ENCODE measurements at places on chromosomes 13 and 19. TPM values are rescaled to one million over a fixed set of nuclear protein-coding genes. Genes with fewer than 3 reads are reported as not detected.
A peak's percentile ranks its signal among the peaks of the same experiment; 100 is the strongest.

Gene ODAD3
- total RNA-seq, result 0.59 TPM

Gene IGFL2
- total RNA-seq, result 1.8 TPM

Gene ZNF763
- 1.4 TPM for total RNA-seq

Gene LILRA5
- 0.93 TPM for total RNA-seq

Gene F7
- total RNA-seq, result not detected

Gene ZNF607
- total RNA-seq, result 3.7 TPM

Gene CCDC8
- 34.6 TPM for total RNA-seq

Gene ZNF682
- total RNA-seq, result 1.4 TPM

Gene TLE6
- total RNA-seq, result 5.2 TPM

Gene TLE2
- total RNA-seq, result 41.2 TPM

Gene SPRYD7
- total RNA-seq, result 6.1 TPM

DNA sequence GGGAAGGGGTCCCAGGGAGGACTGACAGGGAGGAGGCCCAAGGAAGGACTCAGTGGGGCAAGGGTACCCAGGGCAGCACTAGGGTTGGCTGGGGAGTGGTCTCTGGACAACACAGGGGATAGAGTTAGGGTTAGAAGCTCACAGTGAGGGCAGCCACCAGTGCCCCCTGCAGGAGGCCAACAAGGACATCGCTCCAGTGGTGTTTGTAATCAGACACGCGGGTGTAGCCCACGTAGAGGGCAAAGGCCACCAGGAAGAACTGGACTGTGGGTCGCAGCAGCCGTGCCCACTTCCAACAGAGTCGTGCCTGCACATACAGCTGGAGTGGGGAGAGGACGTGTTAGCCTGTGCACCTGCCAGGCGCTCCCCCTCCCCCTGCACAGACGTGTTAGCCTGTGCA, 9.2 kb downstream of the PLPP2 start:
- no peak overlapping the region for H3K27ac ChIP-seq
- no peaks in the 10 kb centered on the region for H3K27me3 ChIP-seq
- DNase-seq, result peak; percentile 42
- H3K4me3 ChIP-seq, result no peak overlapping the region

DNA sequence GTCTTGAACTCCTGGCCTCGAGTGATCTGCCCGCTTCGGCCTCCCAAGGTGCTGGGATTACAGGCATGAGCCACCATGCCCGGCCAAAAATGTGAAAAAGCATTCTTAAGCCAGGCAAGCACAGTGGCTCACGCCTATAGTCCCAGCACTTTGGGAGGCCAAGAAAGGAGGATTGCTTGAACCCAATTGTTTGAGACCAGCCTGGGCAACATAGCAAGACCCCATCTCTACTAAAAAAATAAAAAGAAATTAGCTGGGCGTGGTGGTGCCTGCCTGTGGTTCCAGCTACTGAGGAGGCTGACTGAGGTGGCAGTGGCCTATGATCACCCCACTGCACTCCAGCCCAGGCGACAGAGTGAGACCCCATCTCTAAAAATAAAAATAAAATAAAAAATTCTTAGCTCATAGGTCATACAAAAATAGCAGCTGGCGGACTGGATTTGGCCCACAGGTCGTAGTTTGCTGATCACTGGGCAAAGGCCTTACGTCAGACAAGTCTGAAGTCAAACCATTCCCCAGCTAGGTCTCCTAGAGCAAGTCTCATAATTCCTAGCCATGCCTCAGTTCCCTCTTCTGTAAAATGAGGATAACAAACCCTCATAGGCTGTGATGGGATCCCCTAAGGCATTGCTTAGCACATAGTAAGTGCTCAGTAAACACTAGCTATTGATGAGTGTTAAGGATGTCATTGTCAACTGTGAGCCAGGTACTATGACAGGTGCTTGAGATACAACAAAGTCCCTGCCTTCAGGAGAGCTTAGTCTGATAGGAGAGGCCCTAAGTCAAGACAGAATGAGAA, 36.0 kb downstream of the INSR start:
- H3K4me1 ChIP-seq, result no peaks in the 10 kb centered on the region
- DNase-seq, result no peak
- H3K36me3 ChIP-seq, result no peaks in the 10 kb centered on the region
- no peaks in the 10 kb centered on the region for H3K27me3 ChIP-seq

- DNase-seq, result no peak
- H3K4me3 ChIP-seq, result no peak overlapping the region
- H3K4me1 ChIP-seq, result no peaks in the 10 kb centered on the region
- no peaks in the 10 kb centered on the region for H3K27me3 ChIP-seq
- no peaks in the 10 kb centered on the region for H3K36me3 ChIP-seq
Measured at GRCh38 chr19:43804432-43804831, 2.2 kb upstream of the LYPD5 start.

GRCh38 chr13:95335667-95336066, 34.4 kb upstream of the ABCC4 start:
- H3K36me3 ChIP-seq, result no peaks in the 10 kb centered on the region
- no peak overlapping the region for H3K4me3 ChIP-seq
- H3K27ac ChIP-seq, result no peak overlapping the region
- no peaks in the 10 kb centered on the region for H3K27me3 ChIP-seq
- H3K4me1 ChIP-seq, result no peaks in the 10 kb centered on the region

DNA sequence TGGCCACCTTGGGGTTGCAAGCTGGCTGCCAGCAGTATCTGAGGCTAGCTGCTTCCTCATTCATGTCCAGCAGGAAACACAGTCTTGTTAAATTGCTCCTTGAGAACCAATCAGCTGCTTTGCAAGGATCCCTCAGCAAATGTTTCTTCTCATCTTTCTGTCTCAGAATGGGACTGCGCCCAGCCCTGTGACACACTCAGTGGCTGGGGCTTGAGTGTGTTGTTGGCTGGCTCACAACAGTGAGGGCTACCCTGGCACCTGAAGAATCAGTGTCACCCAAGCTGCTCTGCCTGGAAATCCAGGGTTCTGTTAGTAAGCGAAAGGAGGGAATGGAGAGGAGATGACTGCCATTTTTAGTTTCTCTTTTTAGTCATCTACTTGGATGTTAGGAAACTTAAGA, 317.2 kb downstream of the DCT start:
- no peaks in the 10 kb centered on the region for H3K27me3 ChIP-seq

DNA sequence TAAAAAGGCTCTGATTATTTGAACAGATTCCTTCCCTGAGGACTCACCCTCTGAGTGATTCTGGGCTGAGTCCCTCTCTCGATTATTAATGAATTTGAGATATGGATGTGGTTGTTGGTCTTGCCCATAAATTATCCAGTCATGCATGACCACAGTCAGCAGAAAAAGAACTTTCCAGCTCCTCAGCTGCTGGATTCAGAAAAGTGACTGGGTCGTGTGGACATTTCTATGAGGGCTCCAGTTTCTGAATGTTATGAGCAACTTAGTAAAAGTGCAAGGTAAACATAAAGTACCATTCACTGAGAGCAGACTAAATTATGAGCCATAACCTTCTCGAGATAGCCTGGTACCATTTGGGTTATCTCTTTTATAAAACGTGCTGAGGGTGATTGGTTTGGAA, 100.1 kb upstream of the CLDN10 start:
- DNase-seq, result no peak
- no peak overlapping the region for H3K27ac ChIP-seq
- H3K4me1 ChIP-seq, result no peaks in the 10 kb centered on the region

DNA sequence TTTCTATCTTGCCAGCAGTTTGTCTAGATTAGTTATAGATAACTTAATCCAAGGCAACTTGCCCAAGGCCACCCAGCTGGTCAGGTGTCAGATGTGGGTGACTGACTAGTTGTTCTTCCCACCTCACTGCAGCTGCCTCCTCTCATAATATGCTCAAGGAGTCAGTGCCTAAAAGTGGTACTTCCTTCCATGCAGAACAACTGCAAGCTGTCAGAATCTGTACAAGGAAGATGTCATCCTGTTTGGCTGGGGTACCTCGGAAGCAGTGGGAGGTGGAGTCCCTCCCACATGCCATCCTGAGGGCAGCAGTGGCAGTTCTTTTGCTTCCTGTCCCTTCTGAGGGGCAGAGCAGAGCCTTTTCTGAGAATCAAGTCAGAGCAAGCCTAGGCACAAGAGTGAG, 193.2 kb upstream of the RFC3 start:
- H3K27me3 ChIP-seq, result no peaks in the 10 kb centered on the region
- DNase-seq, result no peak
- H3K4me3 ChIP-seq, result no peak overlapping the region
- H3K36me3 ChIP-seq, result no peaks in the 10 kb centered on the region
- no peak overlapping the region for H3K27ac ChIP-seq
- H3K4me1 ChIP-seq, result no peaks in the 10 kb centered on the region

GRCh38 chr19:58279925-58280316, 1.2 kb downstream of the ZNF8 start:
- peaks cover 9% of the 10 kb centered on the region for H3K36me3 ChIP-seq
- peak overlapping the region; percentile 94 for H3K27ac ChIP-seq
- DNase-seq, result no peak
- peak overlapping the region; percentile 92 for H3K4me3 ChIP-seq

- H3K4me1 ChIP-seq, result no peaks in the 10 kb centered on the region
- H3K4me3 ChIP-seq, result no peak overlapping the region
- no peaks in the 10 kb centered on the region for H3K27me3 ChIP-seq
- H3K36me3 ChIP-seq, result no peaks in the 10 kb centered on the region
Measured at GRCh38 chr13:27691207-27691606, 69.5 kb downstream of the POLR1D start.

- peaks cover 26% of the 10 kb centered on the region for H3K4me1 ChIP-seq
- no peaks in the 10 kb centered on the region for H3K27me3 ChIP-seq
- H3K36me3 ChIP-seq, result no peaks in the 10 kb centered on the region
- peak; percentile 75 for DNase-seq
- H3K4me3 ChIP-seq, result peak overlapping the region; percentile 34
Measured at GRCh38 chr19:36009220-36009619, 607 bp upstream of the SYNE4 start.

GRCh38 chr13:40549500-40550094, 116.8 kb downstream of the FOXO1 start:
- no peaks in the 10 kb centered on the region for H3K4me1 ChIP-seq
- DNase-seq, result peak; percentile 75
- no peaks in the 10 kb centered on the region for H3K27me3 ChIP-seq
- no peaks in the 10 kb centered on the region for H3K36me3 ChIP-seq

- H3K27ac ChIP-seq, result peak overlapping the region; percentile 71
- no peaks in the 10 kb centered on the region for H3K27me3 ChIP-seq
- no peak for DNase-seq
- peaks cover 37% of the 10 kb centered on the region for H3K4me1 ChIP-seq
- no peak overlapping the region for H3K4me3 ChIP-seq
- H3K36me3 ChIP-seq, result no peaks in the 10 kb centered on the region
Measured at GRCh38 chr13:40985381-40986100, 33.6 kb downstream of the ELF1 start.

GRCh38 chr19:34506026-34506370, 24.4 kb downstream of the WTIP start:
- H3K36me3 ChIP-seq, result no peaks in the 10 kb centered on the region
- no peaks in the 10 kb centered on the region for H3K4me1 ChIP-seq
- DNase-seq, result no peak

- no peaks in the 10 kb centered on the region for H3K27me3 ChIP-seq
- H3K36me3 ChIP-seq, result no peaks in the 10 kb centered on the region
- H3K27ac ChIP-seq, result no peak overlapping the region
- DNase-seq, result no peak
- no peak overlapping the region for H3K4me3 ChIP-seq
Measured at GRCh38 chr13:35695448-35695770, 218.9 kb upstream of the MAB21L1 start.

DNA sequence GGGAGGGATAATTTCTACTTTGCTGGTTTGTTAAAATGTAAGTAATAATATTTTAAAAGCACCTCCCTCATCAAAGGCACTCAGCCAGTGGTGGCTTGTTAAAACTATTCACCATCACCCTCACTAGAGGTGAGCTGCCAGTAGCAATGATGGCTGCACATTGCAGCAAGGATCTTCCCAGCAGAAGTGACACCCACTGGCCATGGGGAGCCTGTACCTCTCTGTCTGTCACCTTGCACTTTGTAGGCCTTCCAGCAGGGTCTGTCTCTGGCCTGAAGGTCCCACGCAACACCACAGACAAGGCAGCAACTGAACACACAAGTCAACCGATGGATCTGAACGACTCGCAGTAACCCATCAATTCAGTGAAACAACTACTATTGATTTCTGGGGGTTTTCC, 47.3 kb upstream of the C13orf42 start:
- no peak overlapping the region for H3K4me3 ChIP-seq
- H3K36me3 ChIP-seq, result no peaks in the 10 kb centered on the region
- no peaks in the 10 kb centered on the region for H3K4me1 ChIP-seq
- no peaks in the 10 kb centered on the region for H3K27me3 ChIP-seq

GRCh38 chr19:39085392-39085791, 1.2 kb downstream of the ACP7 start:
- H3K4me1 ChIP-seq, result no peaks in the 10 kb centered on the region
- no peak overlapping the region for H3K4me3 ChIP-seq
- no peak overlapping the region for H3K27ac ChIP-seq
- H3K36me3 ChIP-seq, result no peaks in the 10 kb centered on the region
- no peaks in the 10 kb centered on the region for H3K27me3 ChIP-seq

GRCh38 chr19:46728693-46729339, 11.9 kb upstream of the PRKD2 start:
- H3K36me3 ChIP-seq, result peaks cover 90% of the 10 kb centered on the region
- peak; percentile 71 for DNase-seq
- H3K27ac ChIP-seq, result no peak overlapping the region
- no peak overlapping the region for H3K4me3 ChIP-seq
- no peaks in the 10 kb centered on the region for H3K4me1 ChIP-seq

GRCh38 chr13:43389573-43389972, 366.2 kb downstream of the DNAJC15 start:
- no peak overlapping the region for H3K4me3 ChIP-seq
- no peaks in the 10 kb centered on the region for H3K36me3 ChIP-seq
- DNase-seq, result no peak
- no peak overlapping the region for H3K27ac ChIP-seq
